ENCODE measurements at places on chromosomes 1 and 21.
A peak's percentile ranks its signal among the peaks of the same experiment; 100 is the strongest.

GRCh38 chr1:6861075-6861724, 75.9 kb downstream of the CAMTA1 start:
- no peak for DNase-seq

- peak; percentile 27 for DNase-seq
Measured at GRCh38 chr1:203593723-203594122, 32.9 kb upstream of the ATP2B4 start.

DNA sequence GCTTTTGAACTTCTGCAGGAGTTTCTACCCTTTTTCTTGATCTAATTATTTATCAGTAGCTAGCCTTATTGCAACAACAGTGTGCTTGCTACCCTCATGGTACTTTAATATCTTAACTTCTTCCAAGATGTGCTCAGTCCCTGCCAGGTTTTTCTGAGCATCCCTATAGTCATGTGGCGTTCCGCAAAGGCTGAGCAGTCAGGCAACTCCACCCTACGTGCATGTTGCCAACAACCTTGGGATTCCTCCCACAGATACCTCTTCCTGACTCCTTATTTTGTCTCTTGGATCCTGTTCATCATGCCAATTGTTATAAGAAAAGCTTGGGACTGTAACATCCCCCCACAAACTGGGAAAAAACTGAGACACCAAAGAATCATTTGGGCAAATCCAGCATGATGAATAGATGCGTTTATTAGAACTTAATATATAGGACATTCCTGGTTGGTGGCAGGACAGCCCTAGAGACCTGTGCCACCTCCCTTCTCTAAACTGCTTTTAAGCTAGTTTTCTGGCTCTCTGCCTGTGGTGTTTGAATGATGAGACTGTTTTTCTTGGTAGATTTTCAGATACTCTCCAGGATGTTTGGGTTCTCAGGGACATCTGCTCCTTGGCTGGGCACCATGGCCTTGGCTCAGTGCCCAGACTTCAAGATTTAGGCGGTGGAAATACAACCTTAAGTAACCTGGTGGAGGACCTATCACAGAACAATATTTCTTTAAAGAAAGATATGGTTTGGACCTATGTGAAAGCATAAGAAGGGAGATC, 27.1 kb upstream of the KCTD3 start:
- DNase-seq: no peak

GRCh38 chr1:225818229-225818628, 8.3 kb downstream of the EPHX1 start:
- DNase-seq: no peak

- DNase-seq: no peak
Measured at GRCh38 chr1:34262023-34262853, 85.5 kb downstream of the C1orf94 start.

DNA sequence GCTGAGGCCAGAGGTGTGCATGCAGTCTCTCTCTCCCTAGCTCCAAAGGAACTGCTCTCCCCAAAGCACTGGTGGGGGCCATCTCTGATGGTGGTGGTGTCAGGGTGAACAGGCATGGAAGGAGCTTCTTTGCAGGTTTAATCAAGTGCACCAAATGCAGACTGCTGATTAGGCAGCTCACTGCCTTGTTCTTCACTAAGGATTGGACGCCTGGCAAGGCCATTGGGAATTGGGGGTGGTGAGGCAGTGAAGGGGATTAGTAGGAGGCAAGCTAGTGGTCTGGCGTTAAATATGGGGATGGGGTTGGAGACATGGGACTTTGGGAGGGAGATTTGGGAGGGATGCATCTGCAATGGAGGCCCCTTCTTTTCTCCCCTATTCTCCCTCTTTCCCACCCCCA, 1.5 kb downstream of the CACNA1E start:
- no peak for DNase-seq

- DNase-seq: no peak
Measured at GRCh38 chr1:221794079-221794670, 52.3 kb upstream of the DUSP10 start.

All from stimulated activated CD4-positive, alpha-beta T cell treated with anti-CD3 and anti-CD28 coated beads, Interleukin-15, amount 100 ng/mL, for 48 hours (primary cell).